Panc1 (cell line): ENCODE measurements at places on chromosomes 5 and 9. TPM values are rescaled to one million over a fixed set of nuclear protein-coding genes. Genes with fewer than 3 reads are reported as not detected.

Gene NUTM2G
- total RNA-seq: not detected

Gene PCDHGB7
- 6.7 TPM for total RNA-seq

Gene CKMT2
- total RNA-seq: not detected

Gene GABRP
- not detected for total RNA-seq

Gene SHLD3
- 3.3 TPM for total RNA-seq

Gene IFNA21
- total RNA-seq: not detected
